Muscle of leg (tissue), 16 donors: ENCODE measurements at places on chromosomes 7 and 10.

DNA sequence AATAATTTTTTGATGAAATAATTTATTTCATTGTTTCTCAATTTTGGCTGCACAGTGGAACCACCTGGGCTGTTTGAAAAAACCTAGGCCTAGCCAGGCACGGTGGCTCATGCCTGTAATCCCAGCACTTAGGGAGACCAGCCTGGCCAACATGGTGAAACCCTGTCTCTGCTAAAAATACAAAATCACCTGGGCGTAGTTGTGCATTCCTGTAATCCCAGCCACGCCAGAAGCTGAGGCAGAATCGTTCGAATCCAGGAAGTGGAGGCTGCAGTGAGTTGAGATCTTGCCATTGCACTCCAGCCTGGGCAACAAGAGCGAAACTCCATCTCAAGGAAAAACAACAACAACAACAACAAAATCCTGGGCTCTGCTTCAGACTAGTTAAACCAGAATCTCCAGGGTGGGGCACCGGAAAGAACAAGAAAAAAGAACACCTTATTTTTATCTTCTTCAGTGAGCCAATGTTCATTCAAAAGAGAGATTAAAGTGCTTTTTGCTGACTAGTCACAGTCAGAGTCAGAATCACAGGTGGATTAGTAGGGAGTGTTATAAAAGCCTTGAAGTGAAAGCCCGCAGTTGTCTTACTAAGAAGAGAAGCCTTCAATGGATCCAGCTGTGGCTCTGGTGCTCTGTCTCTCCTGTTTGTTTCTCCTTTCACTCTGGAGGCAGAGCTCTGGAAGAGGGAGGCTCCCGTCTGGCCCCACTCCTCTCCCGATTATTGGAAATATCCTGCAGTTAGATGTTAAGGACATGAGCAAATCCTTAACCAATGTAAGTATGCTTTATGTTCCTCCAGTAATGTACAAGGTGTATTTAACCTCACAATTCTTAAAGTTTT, at the start of gene CYP2C18:
CYP2C18 (plus strand) TSS at position 516 of the 841 bp plus-strand sequence; CDS start at position 607, 91 bp downstream.
- no peak for DNase-seq
- no peak within 1 kb of the TSS for H3K4me3 ChIP-seq
- H3K27me3 ChIP-seq: no peaks in the 10 kb centered on the region
- H3K4me1 ChIP-seq: no peaks in the 10 kb centered on the region
- H3K36me3 ChIP-seq: no peaks in the 10 kb centered on the region

GRCh38 chr10:110502851-110503301, 5.2 kb downstream of the DUSP5 start:
- H3K4me1 ChIP-seq: peaks cover 53% of the 10 kb centered on the region
- H3K27ac ChIP-seq: peak overlapping the region; percentile 81
- H3K4me3 ChIP-seq: no peak overlapping the region
- no peaks in the 10 kb centered on the region for H3K36me3 ChIP-seq

- H3K4me1 ChIP-seq: peaks cover 56% of the 10 kb centered on the region
- peaks cover 13% of the 10 kb centered on the region for H3K36me3 ChIP-seq
- peak; percentile 86 for DNase-seq
- H3K27me3 ChIP-seq: peaks cover 6% of the 10 kb centered on the region
- H3K4me3 ChIP-seq: no peak overlapping the region
Measured at GRCh38 chr10:70481831-70482530, 3.4 kb downstream of the PALD1 start.

- peaks cover 2% of the 10 kb centered on the region for H3K27me3 ChIP-seq
- H3K4me3 ChIP-seq: no peak overlapping the region
Measured at GRCh38 chr10:29285624-29286051, 3.2 kb upstream of the LYZL1 start.

GRCh38 chr7:8175929-8176369, 86.0 kb downstream of the ICA1 start:
- no peaks in the 10 kb centered on the region for H3K27me3 ChIP-seq
- no peak overlapping the region for H3K4me3 ChIP-seq
- no peaks in the 10 kb centered on the region for H3K36me3 ChIP-seq
- peak overlapping the region; percentile 22 for H3K27ac ChIP-seq

GRCh38 chr7:141674171-141674671, 27.7 kb downstream of the DENND11 start:
- no peaks in the 10 kb centered on the region for H3K4me1 ChIP-seq
- peaks cover 3% of the 10 kb centered on the region for H3K36me3 ChIP-seq
- no peaks in the 10 kb centered on the region for H3K27me3 ChIP-seq
- peak overlapping the region; percentile 24 for H3K27ac ChIP-seq

GRCh38 chr10:59805014-59805413, 51.8 kb upstream of the MRLN start:
- H3K27ac ChIP-seq: no peak overlapping the region
- peak; percentile 24 for DNase-seq
- no peaks in the 10 kb centered on the region for H3K27me3 ChIP-seq
- H3K4me3 ChIP-seq: no peak overlapping the region
- no peaks in the 10 kb centered on the region for H3K4me1 ChIP-seq

- H3K4me1 ChIP-seq: no peaks in the 10 kb centered on the region
- H3K36me3 ChIP-seq: no peaks in the 10 kb centered on the region
- no peak for DNase-seq
- H3K27ac ChIP-seq: no peak overlapping the region
- no peaks in the 10 kb centered on the region for H3K27me3 ChIP-seq
Measured at GRCh38 chr7:52311886-52312285, 723.5 kb upstream of the POM121L12 start.
